PC-3 (cell line): ENCODE measurements at places on chromosomes 1 and 21. TPM values are rescaled to one million over a fixed set of nuclear protein-coding genes. Genes with fewer than 3 reads are reported as not detected.

Gene IL12RB2
- 0.81 TPM in 1 of 2 replicates, not detected in the other for total RNA-seq

Gene MSH4
- total RNA-seq = 0.17 TPM in 1 of 2 replicates, not detected in the other

Gene COL11A1
- total RNA-seq = not detected in 2 replicates

DNA sequence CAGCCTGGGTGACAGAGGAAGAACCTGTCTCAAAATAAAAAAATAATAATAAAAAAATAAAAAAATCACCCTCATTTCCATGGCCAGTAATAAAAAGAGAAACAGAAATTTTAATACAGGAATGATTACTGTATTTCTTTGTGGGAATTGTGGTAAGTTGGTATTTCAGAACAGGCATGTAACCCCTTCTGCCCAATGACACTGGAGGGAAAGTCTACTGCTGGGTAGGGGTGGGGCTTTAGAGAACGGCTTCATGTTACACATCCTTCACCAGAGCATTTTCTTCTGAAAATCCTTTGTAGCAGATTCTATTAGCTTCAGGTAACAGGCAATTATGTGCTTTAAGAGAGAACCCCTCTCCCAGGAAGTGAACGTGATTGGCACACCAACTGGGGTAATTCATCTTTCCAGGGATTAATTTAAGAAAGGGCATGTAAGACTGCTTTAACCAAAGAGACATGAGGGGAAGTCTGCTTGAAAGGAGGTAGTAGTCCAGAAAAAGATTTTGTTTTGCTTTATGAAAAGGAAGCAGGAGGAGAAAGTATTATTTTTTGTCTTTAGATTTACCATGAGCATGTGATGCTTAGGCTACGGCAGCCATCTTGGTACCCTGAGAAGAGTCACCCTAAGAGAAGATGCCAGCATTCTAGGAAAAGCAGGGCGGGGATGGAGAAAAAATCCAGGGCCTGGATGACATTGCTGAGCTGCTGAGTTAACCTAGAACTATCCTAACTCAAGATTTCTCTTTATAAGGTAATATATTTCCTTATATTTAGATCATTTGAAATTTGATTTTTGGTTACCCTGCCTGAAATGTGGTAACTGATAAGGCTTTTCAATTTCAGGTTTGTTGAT is 57.7 kb upstream of the DPT start:
- no peak overlapping the region for H3K27ac ChIP-seq
- no peak overlapping the region for H3K4me3 ChIP-seq
- H3K27me3 ChIP-seq = no peaks in the 10 kb centered on the region
- no peak for DNase-seq
- no peaks in the 10 kb centered on the region for H3K36me3 ChIP-seq

DNA sequence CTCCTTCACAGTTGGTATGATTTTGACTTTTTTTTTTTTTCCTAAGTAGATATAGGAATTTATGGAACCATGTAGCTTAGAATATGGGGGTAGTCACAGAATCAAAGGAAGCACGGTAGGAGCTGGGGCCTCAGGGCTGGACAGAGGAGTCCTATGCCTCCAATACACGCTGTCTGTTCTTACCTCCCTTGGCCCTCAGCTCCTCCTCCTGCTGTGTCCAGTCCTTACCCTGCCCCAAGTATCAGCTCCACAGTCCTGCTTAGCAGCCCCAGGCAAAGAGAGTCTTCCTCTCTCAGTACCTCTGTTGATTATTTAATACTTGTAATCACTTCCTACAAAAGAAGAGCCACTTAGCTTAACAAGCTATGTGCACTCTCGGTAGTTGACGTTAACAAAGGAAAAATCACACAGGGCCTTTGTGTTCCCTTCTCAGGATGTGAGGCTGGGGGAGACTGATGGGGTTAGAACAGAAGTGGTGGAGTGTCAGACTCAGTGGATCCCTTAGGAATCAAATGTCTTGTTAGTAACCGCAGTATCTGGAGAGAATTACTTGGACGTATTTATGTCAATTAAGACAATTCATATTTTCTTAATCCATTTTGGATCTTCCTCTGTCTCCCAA is 292.3 kb downstream of the HHAT start:
- no peak overlapping the region for H3K27ac ChIP-seq
- H3K4me1 ChIP-seq = no peaks in the 10 kb centered on the region
- no peak overlapping the region for H3K4me3 ChIP-seq
- H3K36me3 ChIP-seq = no peaks in the 10 kb centered on the region
- peaks cover 45% of the 10 kb centered on the region for H3K27me3 ChIP-seq

- no peak overlapping the region for H3K4me3 ChIP-seq
- H3K27ac ChIP-seq = no peak overlapping the region
- H3K27me3 ChIP-seq = 0 out of 2 replicates have a peak, but pooled peaks cover 8% of the 10 kb centered on the region
Measured at GRCh38 chr1:71200503-71200902, 119.7 kb upstream of the ZRANB2 start.

DNA sequence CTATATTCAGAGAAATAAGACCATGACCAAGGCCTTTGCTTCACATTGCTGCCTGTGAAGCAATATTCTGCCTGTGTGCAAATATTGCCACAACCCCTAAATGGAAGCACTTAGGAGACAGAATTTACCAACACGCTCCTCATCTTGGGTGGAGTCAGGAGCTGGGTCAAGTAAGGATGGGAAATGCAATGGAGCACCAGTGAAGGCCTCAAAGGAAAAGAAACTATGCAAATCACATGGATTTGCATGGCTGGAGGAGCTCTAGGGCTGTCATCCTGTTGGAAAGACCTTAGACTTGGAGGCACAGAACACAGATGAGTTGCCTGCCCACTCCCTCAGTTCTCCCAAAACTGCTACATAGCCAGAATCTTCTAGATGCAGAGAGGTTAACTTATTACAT is 435.5 kb downstream of the SIPA1L2 start:
- H3K27ac ChIP-seq = no peak overlapping the region
- H3K36me3 ChIP-seq = no peaks in the 10 kb centered on the region
- peaks cover 7% of the 10 kb centered on the region; the same call in 1 of the 2 replicates for H3K4me1 ChIP-seq
- H3K27me3 ChIP-seq = no peaks in the 10 kb centered on the region
- H3K4me3 ChIP-seq = no peak overlapping the region
- no peak for DNase-seq

DNA sequence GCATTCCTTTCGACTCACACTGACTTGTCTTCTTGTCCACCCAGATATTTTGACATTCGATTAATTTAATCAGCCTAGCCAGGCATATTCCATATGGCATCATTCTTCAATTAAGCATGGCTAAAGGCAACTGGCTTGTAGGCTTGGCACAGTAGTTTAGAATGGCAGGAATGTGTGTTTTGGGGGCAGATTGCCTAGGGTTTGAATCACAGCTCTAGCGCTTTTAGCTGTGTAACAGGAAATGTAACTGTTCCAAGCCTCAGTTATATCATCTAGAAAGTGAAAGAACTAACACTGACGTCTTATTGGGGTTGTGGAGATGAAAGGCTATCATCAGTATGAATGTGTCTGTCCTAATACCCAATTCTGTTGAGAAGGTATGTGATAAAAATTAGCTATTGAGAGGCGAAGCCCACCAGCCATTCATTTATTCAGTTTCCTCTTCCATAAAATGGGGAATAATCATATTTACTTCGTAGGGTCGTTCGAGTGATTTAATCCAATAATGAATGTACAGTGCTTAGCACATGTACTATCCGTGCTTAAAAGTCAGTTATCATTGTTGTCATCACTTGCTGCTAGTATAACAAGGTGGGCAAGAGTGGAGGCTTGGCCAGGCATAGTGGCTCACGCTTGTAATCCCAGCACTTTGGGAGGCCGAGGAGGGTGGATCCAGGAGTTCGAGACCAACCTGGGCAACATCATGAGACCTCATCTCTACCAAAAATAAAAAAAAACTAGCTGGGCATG is 41.6 kb upstream of the GRHL3 start:
- no peak overlapping the region for H3K4me3 ChIP-seq
- H3K27me3 ChIP-seq = no peaks in the 10 kb centered on the region
- H3K4me1 ChIP-seq = peaks cover 28% of the 10 kb centered on the region
- H3K27ac ChIP-seq = peak overlapping the region; percentile 17
- no peaks in the 10 kb centered on the region for H3K36me3 ChIP-seq
- peak; percentile 54 for DNase-seq

DNA sequence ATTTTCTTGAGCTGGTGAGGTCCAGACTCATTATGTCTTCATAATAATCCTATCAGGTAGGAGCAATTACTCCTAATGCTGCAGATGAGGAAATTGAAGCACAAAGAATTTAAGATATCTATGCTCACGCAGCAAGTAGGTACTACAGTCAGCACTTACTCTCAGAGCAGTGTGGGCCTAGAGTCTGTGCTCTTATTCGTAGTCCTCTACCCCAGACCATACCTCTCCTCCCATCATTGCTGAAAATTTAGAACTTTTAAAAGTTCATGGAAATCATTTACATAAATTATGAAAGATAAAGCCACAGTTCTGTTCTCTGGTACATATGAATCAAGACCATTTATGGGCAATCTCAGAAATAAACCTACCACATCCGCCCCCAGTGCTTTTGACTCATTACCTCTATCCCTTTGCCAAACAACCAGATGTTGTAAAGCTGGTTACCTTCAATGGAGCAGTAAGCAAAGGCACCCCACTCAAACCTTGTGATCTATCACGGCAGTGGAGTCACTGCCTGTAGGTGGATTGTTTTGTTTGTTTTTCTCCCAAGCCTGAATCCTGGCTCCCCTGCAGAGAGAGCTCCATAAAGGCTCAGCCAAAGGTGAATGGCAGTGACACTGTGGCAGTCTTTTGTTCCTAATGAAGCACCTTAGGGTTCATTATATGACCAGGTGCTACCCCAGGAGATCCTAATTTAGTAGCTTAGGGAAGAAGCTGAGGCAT is 20.9 kb upstream of the MAN1A2 start:
- peak overlapping the region; percentile 43 for H3K27ac ChIP-seq
- no peaks in the 10 kb centered on the region for H3K36me3 ChIP-seq
- no peaks in the 10 kb centered on the region for H3K27me3 ChIP-seq
- H3K4me1 ChIP-seq = peaks cover 15% of the 10 kb centered on the region
- peak; percentile 85 for DNase-seq

- DNase-seq = no peak
- no peaks in the 10 kb centered on the region for H3K27me3 ChIP-seq
- no peak overlapping the region for H3K27ac ChIP-seq
- no peaks in the 10 kb centered on the region for H3K4me1 ChIP-seq
Measured at GRCh38 chr1:30853350-30853749, 55.2 kb downstream of the SDC3 start.

DNA sequence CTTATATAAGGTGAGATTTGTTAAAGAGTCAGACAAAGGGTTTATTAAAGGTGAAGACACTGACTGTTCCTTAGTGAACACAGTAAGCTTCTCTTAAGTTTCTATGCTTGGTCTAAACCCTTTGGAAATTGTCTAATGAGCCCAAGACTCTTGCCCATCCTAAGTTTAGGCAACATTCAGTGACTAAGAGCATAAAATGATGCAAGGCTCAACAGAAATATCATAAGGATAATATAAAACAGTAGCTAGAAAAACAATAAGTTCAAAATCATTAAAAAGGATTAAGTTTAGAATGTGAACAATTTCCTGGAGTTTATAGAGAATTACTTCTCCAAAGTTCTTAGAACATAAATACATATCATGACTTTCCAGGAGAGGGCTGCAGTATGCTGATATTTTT is 108.9 kb upstream of the PDC start:
- H3K27ac ChIP-seq = peak overlapping the region; percentile 28
- H3K4me1 ChIP-seq = peaks cover 30% of the 10 kb centered on the region
- no peaks in the 10 kb centered on the region for H3K27me3 ChIP-seq
- no peak for DNase-seq
- no peaks in the 10 kb centered on the region for H3K36me3 ChIP-seq

DNA sequence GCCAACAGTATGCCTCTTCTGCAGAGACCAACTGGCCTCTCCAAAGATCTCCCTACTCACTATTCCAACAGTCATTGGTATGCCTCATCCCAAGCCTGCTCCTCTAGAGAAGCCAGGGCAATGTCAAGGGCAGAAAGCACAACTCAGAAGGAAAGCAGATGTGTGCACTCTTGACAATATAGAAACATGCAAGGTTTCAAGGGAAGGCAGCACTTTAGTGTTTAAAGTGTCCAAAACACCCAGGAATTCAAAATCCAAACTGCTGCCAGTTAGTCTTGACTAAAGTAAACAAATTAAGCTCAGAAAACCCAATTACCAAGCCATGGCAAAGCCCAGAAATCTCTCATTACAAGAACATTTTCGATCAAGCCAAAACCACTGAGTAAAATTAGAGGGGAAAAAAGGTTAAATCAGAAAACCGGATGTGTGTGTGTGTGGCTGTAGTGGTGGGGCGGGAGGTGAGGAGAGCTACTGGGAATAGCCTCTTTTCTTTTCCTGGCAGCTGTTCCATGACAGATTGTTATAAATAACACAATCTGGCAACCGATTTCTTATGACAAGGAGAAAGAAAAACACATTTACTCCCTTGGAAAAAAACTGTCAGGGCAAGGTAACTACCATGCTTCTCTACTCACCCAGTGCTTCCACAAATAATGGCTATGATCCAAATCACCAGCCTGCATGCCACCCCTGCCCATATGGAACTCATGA is 39.2 kb downstream of the EIF2B3 start:
- peaks cover 7% of the 10 kb centered on the region for H3K4me1 ChIP-seq
- H3K4me3 ChIP-seq = no peak overlapping the region
- no peaks in the 10 kb centered on the region for H3K27me3 ChIP-seq

GRCh38 chr1:74502432-74502831 is 10.0 kb downstream of the LRRC53 start:
- H3K27ac ChIP-seq = no peak overlapping the region
- no peaks in the 10 kb centered on the region for H3K36me3 ChIP-seq
- H3K27me3 ChIP-seq = peaks cover 21% of the 10 kb centered on the region
- H3K4me1 ChIP-seq = no peaks in the 10 kb centered on the region
- DNase-seq = peak; percentile 61

DNA sequence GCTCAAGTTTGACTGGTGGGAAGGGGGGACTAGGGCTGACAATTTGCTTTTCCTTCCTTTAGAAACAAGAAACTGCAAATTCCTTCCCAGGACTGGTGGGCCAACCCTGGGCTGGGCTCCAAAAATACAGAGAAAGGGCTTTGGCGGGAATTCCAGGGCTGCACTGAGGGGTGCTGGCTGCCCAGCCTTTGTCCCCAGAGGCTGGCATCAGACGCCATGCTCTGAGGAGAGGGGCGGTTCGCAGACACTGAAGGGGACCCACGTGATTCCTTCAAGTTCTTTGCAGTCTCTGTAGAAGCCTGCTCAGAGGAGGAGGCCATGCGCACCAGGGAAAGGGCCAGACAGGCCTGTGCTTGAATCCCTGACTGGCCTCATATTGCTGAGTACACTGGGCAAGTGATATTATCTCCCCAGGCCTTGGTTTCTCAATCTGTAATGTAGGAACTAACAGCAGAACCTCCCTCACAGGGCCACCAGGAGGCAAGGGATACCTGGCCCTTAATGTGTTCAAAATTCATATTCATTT is 119.5 kb downstream of the EPHB2 start:
- peaks cover 73% of the 10 kb centered on the region for H3K4me1 ChIP-seq
- H3K27ac ChIP-seq = no peak overlapping the region
- no peaks in the 10 kb centered on the region for H3K27me3 ChIP-seq
- DNase-seq = no peak

GRCh38 chr1:18324246-18324645 is 156.5 kb upstream of the KLHDC7A start:
- no peak overlapping the region for H3K27ac ChIP-seq
- H3K36me3 ChIP-seq = no peaks in the 10 kb centered on the region
- no peak overlapping the region for H3K4me3 ChIP-seq
- no peaks in the 10 kb centered on the region for H3K27me3 ChIP-seq
